CD4-positive, alpha-beta T cell treated with Interleukin-15 for 1 hour (primary cell): ENCODE measurements at places on chromosomes 2 and 18.

DNA sequence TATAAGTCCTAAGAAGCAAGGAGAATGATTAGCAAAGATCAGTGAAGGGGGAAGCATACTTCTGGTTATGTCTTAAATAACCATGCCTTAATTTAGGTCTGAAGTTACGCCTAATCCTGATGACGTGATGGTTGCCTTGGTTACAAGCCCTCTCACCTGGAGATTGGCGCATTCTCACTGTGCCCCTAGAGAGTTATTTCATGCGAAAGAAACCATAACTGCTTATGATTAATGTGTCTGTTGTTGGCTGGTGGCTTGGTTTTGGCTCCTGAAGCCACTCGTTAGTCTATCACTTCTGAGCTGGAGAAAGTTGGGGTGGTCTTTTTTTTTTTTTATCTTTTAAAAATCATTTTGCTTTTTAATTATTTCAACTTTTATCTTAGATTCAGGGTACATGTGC, 47.0 kb downstream of the TNFRSF11A start:
- DNase-seq: no peak

- no peak for DNase-seq
Measured at GRCh38 chr2:228927028-228928010, 343.8 kb downstream of the PID1 start.

- no peak for DNase-seq
Measured at GRCh38 chr2:143177096-143177786, 48.0 kb downstream of the ARHGAP15 start.

DNA sequence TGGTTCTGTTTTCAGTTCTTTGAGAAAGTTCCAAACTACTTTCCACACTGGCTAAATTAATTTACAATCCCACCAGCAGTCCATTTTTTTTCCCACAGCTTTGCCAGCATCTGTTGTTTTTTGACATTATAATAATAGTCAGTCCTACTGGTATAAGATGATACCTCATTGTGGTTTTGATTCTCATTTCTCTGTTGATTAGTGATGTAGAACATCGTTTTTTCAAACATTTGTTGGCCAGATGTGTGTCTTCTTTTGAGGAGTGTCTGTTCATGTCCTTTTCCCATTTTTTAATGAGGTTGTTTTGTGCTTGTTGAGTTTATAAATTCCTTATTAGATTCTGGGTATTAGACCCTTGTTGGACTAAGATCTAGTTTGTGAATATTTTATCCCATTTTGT, 376.8 kb upstream of the NT5C1B start:
- no peak for DNase-seq

- peak; percentile 33 for DNase-seq
Measured at GRCh38 chr2:101619191-101619591, 78.3 kb upstream of the MAP4K4 start.

- peak; percentile 50 for DNase-seq
Measured at GRCh38 chr2:148926981-148927401, 52.0 kb downstream of the KIF5C start.

DNA sequence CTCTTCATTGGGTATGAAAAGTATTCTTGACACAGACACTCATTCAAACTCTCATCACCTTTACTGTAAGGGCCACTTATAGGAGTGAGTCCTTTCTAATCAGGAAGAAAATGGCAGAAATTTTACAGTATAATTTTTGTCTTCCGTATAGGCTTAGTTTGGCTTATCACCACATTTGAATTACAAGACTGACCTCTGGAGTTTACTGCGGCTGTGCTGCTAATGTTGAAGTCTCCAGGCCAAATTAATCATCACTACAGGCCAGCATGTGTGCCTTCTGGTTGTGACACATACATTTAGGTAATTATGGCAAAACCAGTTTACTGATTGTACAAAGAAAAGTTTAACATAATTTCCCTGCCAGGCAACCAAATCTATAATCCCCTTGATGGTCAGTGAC, 753.6 kb upstream of the GCFC2 start:
- no peak for DNase-seq

DNA sequence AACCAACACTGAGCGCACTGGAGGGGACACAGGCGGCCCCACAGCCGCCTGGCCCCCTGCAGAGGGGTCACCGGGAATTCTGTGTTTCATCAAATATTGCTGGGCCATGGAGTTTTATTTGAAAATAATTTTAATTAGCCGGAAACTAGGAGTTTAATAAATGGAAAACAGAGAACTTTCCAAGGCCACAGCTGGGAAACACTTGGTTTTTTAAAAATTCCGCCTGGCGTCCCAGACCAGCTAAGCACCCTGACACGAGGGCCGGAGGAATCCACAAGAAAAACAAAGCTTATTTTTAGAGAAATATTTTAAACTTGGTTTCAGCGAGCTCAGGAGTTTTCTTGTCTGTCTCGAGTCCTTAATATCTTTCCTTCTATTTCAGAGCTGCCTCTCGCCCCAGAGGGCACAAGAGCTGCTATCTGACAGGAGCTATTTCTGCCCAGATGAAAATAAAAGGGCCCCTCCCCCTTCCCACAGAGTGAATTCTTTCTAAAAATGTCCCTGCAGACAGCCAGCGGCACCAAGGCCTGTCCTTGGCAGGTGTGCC, 8.2 kb downstream of the ZFP36L2 start:
- no peak for DNase-seq

DNA sequence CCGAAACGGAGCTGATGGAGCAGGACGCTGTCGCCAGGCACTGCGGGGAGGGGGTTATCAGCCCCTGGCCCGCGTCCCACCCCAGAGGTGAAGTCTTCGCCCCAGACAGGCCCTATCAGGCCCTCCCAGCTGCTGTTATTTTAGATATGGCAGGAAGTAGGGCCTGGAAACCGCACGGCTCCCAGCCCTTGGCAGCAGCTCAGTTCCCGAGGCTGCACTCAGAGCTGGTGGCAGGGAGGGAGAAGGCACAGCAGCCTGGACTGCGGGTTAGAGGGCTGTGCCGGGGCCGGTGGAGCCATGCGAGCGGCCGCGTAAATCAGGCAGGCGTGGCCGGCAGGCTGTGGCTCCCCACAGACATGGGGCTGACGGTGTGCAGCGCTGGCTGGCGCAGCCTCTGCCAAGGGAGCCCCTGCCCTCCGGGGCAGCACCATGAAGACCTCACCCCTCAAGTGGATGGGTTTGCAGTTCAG, 111.4 kb downstream of the NFATC1 start:
- DNase-seq: peak; percentile 23

GRCh38 chr2:121653035-121653434, 3.8 kb upstream of the CLASP1 start:
- no peak for DNase-seq

- DNase-seq: no peak
Measured at GRCh38 chr2:119472749-119473148, 41.1 kb downstream of the TMEM37 start.

DNA sequence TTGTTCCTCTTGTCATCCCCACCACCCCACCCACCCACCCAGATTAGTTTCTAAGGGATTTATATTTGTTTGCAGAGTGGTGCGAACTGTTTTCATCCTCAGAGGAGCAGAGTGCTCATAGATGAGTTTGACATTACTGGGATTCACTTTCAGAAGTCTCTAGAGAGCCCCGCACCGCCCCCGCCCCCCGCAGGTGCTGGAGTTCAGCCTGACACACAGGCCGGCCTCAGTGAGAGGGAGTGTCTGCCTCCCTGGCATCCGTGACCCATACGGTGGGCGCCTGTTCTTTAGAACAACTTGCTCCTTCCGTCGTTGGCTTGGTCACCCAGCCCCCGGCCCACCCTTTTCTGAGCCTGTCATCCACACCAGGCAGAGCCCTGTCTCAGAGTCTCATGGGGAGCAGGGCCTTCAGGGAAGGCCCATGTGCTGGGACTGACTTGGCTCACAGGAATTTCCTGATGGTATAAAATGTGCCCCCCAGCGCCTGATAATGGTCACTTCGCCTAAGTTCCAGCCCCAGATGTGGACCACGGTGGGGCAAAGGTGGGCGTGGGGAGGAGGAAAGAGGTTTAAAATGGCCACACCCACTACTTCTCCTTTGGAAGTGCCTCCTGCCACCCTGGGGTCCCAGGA, 44.3 kb downstream of the HPCAL1 start:
- DNase-seq: no peak

DNA sequence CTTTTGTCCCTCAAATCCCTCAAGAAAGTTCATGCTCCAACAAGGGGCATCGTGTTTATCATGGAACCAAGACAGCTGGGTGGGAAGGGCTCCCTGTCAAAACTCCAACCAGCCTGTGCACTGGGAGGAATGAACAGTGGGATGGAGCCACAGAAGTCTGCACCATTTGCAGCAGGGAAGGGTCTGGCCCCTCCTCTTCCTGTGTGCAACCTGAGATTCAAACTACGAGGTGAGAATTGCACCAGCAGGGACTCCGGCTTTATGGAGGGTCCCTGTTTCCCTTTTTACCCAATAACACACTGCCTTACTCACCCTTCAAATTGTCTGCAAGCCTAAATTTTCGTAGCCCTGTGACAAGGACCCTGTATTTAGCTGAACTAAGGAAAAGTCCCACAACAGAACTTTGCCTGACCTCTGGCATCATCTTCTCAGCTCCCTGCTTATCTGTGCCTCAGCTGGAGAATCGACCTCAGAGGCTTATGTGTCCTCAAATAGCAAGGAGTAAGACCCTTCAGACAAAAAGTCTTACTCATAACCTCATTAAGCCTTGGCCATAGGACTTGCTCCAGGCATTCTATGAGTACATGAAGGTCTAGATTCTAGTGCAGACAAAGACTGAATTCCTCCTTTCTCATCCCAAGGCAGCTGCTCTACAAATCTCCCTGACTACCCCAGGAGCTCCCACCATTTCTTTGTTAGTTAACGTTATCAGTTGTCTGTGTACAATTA, 178.3 kb upstream of the SERPINE2 start:
- DNase-seq: no peak

DNA sequence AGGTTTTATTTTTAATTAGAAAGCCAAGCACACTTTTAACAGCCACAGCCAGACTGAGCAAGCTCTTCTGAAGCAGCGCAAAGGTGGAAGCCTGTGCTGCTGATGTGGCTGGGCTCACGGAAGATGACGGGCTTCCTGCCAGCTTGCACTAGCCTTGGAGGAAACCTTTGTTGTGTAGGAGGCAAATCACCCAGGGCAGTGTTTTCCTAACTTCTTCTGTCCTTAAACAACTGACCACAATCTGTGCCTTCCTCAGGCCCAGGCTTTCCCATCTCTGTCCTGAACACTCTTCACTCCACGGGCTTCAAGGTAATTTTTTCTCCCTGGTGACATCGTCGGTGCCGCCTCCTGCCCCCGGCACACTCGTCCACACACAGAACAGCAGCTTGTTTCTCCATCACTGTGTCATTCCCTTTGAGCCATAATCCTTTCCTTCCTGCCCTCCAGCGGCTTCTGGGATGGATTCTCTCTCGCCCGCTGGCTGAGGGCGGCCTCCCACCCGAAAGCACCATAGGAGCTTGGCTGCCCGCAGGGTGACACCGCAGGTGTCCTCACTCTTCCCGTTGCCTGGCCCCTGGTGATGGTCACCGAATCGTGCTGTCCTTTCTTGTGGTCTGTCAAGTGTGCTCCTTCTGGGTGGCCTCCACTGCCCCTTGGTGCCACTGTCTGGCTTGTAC, 31.1 kb upstream of the INHBB start:
- no peak for DNase-seq

DNA sequence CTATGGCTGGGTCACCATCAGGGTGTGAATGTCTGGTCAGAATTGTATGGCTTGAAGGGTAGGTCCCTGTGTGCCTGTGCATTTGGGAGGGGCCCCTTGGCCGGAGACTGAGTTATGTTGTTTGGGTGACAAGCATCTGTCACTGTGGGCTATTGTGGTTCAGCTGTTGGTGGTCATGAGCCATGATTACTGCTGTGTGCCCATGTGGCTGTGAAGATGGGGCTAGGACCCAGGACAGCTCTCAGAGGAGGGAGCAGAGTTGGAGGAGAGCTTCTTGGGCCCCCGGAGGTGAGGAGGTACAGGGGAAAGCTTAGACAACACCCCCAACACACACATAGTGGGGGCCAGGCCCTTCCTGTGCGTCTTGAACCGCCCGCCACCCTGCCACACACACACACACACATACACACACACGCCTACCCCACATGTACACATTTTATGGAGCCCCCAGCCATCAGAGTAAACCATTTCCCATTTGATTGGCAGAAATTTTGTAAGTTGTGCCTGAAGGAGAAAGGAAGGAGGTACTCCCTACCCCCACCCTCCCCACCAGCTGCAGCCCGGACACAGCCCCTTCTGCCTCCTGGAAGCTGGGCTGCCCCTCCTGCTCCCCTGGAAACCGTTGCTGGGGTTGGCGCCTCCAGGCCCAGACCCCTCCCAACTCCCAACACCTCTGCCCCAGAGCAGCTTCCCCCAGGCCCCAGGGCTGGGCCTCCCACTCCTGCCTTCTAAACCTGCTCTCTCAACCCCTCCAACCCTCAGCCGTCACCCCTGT, 2.0 kb downstream of the GAREM2 start:
- DNase-seq: no peak

DNA sequence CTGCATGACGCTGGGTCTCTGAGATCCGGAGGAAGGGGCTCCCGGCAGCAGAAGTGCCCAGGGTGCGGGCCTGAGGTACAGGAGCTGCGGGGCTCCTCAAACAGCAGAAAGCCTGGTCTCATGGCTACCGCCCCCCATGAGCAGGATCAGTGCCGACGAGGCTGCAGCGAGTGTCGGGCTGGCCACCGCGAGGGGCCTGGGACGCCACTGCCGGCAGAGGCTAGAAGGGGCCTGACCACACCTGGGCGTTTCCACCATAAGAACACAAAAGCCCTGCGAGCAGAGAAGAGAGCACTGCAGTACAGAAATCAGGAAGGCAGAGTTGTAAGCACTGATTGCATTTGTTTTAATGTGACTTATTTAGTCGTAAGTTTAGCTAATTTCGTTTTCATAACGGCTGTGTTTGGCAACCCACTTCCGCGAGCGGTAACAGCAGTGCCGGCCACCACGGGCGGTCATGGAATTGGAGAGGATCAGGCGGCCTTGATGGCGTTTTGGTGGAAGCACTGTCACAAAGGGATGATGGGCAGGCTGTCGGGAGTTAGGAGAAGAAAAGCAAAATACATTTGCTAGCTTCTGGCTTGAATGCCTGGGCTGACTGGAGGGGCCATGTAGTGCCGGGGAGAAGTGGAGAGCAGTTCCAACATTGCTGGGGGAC, 117.4 kb downstream of the HDAC4 start:
- no peak for DNase-seq

GRCh38 chr2:101781326-101781725, 83.8 kb downstream of the MAP4K4 start:
- DNase-seq: peak; percentile 27

DNA sequence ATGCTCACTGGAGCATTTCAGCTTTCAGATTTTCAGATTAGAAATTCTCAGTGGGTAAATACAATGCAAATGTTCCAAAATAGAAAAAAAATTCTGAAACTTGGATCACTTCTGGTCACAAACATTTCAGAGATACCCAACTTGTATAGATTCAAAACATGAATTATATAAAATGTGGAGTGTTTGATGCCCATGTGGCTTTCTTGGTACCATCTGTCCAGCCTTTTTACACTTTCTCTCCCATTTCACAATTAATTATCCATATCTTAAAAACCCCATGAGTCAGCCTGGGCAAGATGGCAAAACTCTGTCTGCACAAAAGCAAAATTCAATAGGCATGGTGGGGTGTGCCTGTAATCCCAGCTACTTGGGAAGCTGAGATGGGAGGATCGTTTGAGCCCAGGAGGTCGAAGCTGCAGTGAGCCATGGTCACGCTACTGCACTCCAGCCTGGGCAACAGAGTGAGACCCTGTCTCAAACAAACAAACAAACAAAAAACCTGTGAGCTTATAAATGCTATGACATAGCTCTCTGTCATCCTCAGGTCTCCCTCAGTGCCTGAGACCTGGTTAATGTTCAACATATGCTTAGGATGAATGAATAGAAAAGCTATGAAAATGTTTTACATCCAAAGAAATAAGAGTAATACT, 146.3 kb upstream of the TTC39C start:
- no peak for DNase-seq

GRCh38 chr2:208366215-208367127, 40.1 kb upstream of the PTH2R start:
- DNase-seq: no peak
